Retinal pigment epithelial cell (primary cell): ENCODE measurements at places on chromosomes 13 and 19.
A peak's percentile ranks its signal among the peaks of the same experiment; 100 is the strongest.

GRCh38 chr19:7772752-7773291 is 9.8 kb downstream of the CLEC4M start:
- peak; percentile 46 for DNase-seq

DNA sequence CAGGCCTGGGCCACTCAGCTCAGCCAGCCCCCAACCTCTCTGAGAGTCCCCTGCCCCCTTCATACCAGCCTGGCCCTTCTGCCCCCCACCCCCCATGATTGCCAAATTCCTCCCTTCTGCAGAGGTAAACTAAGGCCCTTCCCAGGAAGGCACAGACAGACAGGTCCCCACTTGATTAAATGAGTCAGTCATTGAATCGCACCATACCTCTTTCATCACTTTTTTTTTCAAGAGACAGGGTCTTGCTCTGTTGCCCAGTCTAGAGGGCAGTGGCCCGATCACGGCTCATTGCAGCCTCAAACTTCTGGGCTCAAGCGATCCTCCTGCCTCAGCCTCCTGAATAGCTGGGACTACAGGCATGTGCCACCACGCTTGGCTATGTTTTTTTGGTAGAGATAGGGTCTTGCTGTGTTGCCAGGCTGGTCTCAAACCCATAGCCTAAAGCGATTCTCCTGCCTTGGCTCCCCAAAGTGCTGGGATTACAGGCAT is 6.0 kb downstream of the PODNL1 start:
- DNase-seq = no peak

DNA sequence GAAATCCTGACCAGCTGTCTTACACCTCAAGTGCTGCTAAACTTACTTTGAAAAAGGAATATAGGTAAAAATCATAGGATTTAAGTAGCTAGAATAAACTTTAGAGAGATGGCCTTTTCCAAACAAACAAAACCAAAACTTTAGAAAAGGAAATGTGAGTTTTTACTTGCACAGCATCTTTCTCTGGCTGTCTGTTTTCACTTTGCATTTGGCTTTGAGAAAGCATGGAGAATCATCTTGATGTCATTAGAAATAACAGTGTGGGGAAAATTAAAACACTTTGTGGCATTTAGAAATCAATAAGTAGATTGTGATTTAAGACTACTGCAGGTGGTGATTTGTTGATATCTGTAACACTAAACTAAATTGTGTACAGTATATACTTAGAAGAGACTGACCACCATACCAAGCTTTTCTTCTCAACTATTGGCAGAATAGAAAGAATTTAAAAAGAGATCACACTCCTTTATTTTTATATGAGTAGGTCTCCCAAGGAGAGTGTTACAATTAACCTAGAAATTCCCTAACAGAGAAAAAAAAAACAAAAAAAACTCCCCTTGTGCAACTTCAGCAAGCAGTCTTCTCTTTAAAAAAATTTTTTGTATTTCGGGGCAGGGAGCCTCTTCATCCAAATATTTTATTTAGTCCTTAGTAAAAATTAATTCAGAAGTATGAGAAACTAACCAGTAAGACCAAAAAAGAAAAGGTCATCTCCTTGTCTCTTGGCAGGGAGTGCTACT is 6.1 kb downstream of the WDFY2 start:
- no peak for DNase-seq

DNA sequence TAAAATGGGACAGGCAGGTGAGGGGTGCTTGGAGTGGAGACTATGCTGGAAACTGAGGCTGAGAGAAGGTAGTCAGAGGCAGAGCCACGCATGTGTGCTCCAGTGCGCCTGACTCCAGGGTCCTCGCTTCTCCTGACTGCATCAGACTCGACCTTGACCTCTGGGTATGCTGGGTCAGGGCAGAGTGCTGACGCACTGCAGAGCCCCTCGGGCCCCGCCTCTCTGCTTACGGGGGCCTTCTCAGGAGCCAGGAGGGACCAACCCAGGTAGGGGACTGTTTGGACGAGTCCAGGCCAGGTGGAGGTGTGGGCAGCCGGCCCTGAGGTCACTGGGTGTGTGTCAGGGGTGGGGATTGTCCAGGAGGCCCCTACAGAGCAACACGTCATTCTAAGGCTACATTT is 22.9 kb upstream of the SLC7A10 start:
- DNase-seq = no peak

DNA sequence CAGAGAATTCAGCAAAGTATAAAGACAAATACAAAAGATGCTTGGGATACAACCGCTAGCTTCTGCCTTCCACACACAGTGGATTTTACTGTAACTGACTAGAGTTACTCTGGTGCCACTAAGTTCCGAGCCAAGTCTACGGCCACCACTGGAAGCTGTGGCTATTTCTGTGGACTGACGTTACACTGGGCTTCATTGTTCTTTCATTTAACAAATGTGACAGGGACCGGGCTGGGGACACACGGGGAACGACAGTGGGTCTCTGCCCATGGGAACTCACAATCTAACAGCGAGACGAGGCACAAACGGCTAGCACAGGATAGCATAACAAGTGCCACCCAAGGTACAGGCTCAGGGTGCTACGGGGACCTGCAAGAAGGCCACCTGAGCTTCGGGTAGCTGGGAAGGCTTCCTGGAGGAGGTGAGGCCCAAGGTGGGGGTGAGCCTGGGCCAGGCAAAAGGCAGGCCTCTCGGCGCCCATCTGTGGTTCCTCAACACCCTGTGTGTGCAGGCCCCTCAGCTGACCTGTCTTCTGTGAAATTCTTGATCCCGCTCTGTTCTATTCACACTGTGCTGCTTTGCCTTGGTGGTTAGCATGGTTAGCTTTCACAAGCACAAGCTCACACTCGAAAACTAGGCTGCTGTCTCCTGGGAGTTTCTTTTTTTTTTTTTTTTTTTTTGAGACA is 10.3 kb upstream of the IL4I1 start:
- no peak for DNase-seq

- DNase-seq = no peak
Measured at GRCh38 chr19:3178377-3178972, at the start of gene S1PR4. S1PR4 (plus strand) TSS chr19:3178769; CDS start chr19:3178793, 24 bp downstream.

GRCh38 chr13:111860231-111860552 is 206.8 kb upstream of the SOX1 start:
- DNase-seq = no peak

DNA sequence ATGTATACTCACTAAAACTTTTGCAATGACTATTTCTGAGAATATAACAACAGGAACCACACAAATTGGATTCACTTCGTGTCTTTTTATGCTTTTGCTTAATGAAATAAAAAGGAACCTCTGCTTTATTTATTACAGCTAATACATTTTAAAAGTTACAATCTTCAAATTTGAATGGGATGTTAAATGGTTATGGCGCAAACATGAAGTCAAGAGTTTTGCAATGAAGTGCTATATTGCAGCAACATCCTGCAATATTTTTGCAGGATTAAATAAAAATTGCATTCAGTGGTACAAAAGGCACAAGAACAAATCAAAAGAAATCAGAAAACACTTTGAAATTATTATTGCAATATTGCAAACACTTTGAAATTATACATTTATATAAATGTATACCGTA is 1519.0 kb upstream of the MIR17HG start:
- no peak for DNase-seq

- DNase-seq = no peak
Measured at GRCh38 chr13:33994826-33995502, 177.0 kb downstream of the RFC3 start.

DNA sequence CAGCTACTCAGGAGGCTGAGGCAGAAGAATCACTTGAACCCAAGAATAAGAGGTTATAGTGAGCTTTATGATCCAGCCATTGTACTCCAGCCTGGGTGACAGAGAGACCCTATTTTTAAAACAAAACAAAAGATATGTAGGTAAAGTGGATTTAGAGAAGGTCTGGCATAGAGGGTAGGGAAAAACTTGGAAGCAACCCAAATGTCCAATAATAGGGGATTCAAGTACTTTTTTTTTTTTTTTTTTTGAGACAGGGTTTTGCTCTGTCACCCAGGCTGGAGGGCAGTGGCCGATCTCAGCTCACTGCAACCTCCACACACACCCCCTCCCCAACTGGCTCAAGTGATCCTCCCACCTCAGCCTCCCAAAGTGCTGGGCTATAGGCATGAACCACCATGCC is 5.8 kb upstream of the PAK4 start:
- no peak for DNase-seq

DNA sequence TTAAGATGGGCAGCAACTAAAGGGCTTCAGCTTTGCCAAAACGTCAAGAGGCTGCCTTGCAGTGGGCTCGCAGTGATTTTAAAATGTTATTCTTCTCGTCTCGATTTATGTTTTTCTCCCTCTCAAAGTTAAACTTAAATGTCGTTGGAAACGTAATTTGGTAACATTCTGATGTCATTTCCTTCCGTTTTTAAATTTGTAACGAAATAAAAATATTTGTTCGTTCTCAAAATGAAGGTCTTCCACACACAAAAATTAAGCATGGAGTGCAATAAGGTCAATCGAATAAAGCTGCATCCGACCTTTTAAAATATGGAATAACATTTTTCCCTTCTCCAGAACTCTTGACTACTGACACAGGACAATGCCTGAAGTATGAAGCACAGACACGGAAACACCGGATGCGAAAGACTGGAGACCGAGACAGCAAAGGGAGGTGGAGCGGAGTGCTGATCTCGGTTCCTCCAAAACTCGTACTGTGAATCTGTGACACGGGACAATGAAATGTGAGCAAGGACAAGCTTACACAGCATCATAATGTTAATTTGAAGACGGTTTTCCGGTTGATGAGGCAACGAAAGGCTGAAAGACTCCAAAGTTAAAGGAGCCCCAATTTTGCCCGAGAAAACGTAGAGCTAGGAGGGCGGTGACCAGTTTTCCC is 850 bp downstream of the MTMR6 start:
- no peak for DNase-seq

DNA sequence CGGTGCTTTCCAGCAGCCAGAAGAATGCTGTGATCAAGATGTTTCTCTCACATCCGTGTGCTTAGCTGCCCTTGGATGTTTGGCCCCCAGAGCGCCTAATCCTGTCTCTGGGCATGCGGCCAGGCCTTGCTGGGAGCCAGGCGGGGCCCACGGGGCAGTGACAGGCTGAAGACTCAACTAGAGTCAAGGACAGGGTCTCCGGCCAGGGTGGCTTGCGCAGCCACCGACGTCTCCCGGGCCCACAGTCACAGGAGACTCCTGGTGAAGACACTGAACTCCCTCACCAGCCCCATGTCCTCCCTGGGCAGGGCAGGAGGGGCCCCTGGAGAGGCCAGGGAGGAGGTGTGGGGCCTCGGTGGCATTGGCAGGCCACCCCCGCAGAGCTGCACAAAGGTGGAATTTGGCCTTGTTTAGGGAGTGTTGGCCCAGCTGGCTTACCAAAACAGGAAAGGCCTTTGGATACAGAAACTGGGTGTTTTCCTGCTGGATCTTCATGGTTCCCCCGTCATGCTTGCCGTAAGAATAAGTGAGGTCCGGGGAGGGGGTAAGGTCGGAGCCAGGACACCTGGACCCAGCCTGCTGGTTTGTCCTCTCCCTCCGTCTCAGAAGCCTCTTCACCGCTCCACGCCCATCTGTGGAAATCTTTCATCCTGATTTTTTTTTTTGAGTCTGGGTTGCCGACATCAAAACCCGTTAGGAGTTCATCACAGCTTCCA is 10.0 kb upstream of the NDUFS7 start:
- DNase-seq = peak; percentile 86

- no peak for DNase-seq
Measured at GRCh38 chr13:46577696-46578589, 25.0 kb downstream of the LRCH1 start.

- DNase-seq = no peak
Measured at GRCh38 chr13:23349161-23349897, 84.2 kb downstream of the SACS start.

GRCh38 chr13:111344471-111345191 is 24.2 kb downstream of the TEX29 start:
- DNase-seq = no peak

GRCh38 chr19:4069331-4069959 is 2.7 kb upstream of the ZBTB7A start:
- no peak for DNase-seq

- DNase-seq = no peak
Measured at GRCh38 chr13:106505732-106506131, 29.7 kb downstream of the EFNB2 start.

DNA sequence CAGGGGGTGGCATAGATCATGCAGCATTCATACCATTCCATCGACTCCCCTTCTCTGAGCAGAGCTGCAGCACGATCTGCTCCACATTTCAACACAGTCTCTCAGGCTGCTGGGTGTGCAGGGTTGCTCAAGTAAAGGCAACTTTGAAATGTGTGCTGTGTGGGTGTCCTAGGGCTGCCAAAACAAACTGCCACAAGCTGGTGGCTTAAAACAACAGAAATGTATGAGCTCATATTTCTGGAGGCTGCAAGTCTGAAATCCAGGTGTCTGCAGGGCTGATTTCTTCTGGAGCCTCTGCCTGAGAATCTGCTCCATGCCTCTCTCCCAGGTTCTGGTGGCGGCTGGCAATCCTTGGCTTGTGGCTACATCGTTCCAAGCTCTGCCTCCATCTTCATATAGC is 63.7 kb upstream of the WDFY2 start:
- no peak for DNase-seq

GRCh38 chr13:39888865-39889810 is 233.7 kb downstream of the COG6 start:
- peak; percentile 63 for DNase-seq

DNA sequence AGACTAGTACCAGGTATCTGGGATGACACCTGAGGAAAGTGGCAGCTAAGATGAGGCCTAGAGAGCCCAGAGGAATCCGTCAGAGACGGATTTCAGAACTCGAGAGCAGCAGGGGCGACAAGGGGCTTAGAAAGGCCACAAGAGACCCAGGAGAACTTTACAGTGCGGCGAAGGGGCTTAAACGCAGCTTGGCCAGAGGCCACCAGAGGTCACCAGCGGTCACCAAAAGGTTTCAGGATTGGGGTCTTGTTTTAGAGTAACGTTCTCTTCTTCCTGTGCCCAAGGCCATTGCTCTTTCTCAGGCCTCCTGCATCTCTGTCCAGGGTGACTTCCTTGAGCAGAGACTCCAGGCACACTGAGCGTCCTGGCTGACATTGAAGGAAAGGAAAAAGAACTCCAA is 2.2 kb downstream of the ZSCAN22 start:
- no peak for DNase-seq

DNA sequence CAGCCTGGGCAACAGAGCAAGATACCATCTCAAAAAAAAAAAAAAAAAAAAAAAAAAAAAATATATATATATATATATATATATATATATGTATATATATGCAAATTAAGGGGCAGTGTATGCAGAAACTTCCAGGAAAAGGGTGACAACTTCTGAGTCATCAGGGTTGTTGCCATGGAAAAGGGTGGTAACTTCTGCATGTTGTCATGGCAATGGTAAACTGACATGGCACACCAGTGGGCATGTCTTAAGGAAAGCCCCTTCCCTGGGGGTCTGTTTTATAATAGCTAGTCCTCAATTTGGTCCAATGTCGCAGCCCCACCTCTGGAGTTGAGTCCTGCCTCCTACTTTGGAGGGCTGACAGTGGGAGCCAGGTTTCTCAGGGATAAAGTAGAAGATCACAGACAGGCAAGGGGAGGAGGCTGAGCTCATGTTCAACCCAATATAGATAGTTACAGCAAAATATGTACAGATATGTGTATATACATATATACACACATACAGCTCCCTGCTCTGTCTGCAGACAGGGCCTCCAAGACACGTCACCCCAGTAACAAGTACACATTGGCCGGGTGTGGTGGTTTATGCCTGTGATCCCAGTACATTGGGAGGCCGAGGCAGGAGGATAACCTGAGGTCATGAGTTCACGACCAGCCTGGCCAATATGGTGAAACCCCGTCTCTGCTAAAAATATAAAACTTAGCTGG is 7.2 kb upstream of the FCHO1 start:
- no peak for DNase-seq

- no peak for DNase-seq
Measured at GRCh38 chr19:34502582-34503411, 21.2 kb downstream of the WTIP start.

GRCh38 chr19:44960906-44961728 is 5.9 kb downstream of the CLPTM1 start:
- no peak for DNase-seq

- DNase-seq = no peak
Measured at GRCh38 chr13:109955598-109955997, 169.2 kb upstream of the IRS2 start.
